ENCODE measurements at places on chromosomes 1 and 21.

- DNase-seq: peak; percentile 36
Measured at GRCh38 chr1:244730153-244730933, 77.4 kb downstream of the DESI2 start.

- no peak for DNase-seq
Measured at GRCh38 chr21:23522751-23523150, 2084.5 kb downstream of the MRPL39 start.

GRCh38 chr1:115764541-115764940 lies 4.0 kb downstream of the CASQ2 start:
- peak; percentile 43 for DNase-seq

DNA sequence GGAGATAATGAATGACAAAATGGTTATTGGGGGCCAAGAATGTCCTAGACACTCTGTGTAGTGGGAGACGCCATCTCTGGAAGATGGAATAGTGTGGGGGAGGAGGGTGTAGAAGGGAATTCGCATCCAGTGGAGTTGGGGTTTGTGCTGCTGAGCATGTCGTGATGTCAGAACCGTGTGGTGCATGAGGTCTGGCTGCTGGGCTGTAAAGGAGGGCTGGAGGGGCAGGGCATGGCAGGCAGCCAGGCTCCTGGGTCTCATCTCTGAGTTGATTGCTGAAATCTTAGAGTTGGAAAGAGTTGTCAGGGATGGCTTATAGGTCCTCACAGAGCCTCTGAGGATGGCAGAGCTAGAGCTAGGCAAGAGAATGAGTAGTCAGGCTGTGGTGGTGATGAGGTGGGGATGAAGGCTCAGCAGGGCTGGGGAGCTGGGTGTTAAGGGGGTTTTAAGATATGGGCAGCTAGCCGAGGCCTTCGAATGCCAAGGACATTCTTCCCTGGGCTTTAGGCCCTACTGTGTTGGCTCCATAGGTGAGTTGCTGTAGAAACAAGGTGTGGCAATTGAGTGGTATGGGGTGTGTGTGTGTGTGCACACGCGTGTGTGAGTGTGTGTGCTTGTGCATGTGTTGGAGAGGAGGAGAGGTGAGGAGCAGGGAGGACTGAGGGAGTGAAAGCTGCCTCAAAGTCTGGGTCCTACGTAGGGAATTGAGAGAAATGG lies 1.9 kb downstream of the PPFIA4 start:
- no peak for DNase-seq

DNA sequence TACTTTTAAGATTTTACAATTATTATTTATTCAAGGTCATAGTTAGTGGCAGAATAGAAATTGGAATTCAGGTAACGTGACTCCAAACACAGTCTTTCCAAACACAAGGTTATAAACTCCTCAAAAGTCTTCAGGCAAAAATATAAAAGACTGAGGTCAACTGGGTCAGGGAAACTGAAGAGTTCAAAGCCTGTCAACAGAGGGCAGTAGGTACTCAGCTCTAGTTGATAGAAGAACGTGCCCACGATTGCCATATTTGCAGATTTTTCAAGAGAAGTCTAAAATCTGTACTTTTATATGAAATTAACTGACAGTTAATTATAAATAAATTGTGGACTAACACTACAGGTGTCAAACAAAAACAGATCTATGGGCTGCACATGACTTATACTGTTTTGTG lies 135.0 kb downstream of the LHX4 start:
- peak; percentile 25 for DNase-seq

GRCh38 chr1:3736131-3736561 lies 16.1 kb upstream of the CCDC27 start:
- DNase-seq: no peak

GRCh38 chr1:206682111-206682510 lies 2.6 kb upstream of the MAPKAPK2 start:
- no peak for DNase-seq

DNA sequence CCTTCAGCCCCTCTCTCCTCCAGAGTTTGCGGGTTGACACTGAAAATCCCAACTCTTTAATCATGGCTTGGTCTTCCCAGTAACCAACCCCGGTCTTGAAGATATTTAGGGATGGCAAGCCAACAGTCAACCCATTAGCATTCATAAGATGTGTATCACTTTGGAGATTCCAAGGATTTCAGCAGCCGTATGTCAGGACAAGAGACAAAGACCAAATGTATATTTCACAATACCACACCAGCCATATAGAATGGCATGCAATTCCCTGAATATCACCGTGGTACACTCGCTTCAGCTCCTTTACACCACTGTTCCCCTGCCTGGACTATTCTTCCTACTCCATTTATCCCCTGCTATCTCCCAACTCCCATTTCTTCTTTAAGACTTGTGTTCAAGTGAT lies 109.2 kb downstream of the CSMD2 start:
- no peak for DNase-seq

DNA sequence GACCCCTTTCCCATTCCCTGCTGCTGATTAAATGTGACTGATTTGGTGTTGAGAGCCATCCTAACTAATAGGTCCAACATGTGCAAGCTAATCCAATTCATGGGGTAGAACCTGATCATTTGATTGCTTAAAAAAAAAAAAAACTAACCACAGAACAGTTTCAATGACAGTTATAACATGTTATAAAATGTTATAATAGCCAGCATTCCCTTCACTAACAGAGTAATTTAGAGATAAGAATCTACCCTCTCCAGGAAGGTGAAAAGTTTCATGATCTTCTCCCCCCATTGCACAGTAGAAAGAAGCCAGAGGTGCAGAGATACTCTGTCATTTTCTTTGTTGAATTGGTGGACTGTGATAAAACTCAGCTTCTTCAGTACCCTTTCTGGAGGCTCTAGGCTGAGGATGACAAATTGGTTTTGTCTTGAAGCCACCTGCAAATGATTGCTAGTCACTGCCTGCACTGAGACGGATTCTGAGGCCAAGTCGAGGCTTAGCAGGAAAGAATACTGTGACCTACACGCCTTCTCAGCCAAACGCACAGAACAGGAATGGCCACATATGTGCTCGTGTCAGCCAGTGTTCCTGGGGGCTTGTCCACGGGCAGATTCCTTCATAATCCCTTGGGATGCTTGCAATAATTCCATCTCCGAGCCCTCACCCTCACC lies 215.7 kb upstream of the IRF2BP2 start:
- DNase-seq: no peak

- no peak for DNase-seq
Measured at GRCh38 chr1:208528578-208529240, 284.5 kb upstream of the PLXNA2 start.

- no peak for DNase-seq
Measured at GRCh38 chr1:235726557-235726956, 77.0 kb upstream of the GNG4 start.

- no peak for DNase-seq
Measured at GRCh38 chr1:21659924-21660326, 9.2 kb downstream of the RAP1GAP start.

DNA sequence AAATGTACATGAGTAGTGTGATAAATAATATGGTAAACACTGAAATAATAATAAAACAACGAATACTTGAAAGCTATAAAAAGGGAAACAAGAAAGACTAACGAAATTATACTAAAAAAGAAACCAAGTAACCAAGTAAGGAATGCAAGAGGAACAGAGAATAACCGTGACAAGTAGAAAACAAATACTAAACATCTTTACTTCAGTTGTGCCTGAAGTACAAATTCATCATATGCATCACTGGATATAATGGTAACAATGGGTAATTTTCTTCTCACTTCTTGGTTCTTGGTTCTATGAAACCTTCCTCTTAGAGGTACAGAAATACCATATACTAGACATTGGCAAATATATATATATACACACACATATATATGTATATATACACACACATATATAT lies 1093.6 kb upstream of the B3GALT2 start:
- DNase-seq: no peak

- peak; percentile 68 for DNase-seq
Measured at GRCh38 chr1:113899111-113899510, 5.5 kb downstream of the AP4B1 start.

GRCh38 chr1:157095091-157095490 lies 4.5 kb downstream of the ETV3L start:
- no peak for DNase-seq

GRCh38 chr1:27605796-27606707 lies 2.1 kb upstream of the AHDC1 start:
- peak; percentile 67 for DNase-seq

DNA sequence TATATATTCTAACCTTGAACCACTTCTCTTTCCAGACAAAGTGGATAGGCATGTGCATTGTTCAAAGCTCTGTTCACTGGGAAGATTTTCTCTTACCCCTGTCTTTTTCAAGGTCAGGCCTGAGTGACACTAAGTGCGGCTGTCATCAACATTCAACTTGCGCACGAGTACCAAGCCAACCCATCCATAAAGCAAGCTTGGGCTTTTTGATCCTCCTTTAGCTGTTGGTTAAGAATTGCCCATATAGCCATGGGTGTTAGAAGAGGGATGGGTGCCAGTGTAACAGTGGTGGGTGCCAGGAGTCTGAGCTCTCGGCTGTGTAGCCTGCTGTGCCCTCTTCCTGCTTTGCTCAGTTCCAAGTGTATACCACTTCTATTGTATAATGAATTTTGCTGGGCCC lies 136.1 kb downstream of the GLUL start:
- no peak for DNase-seq

- DNase-seq: no peak
Measured at GRCh38 chr1:180228648-180229482, 1.2 kb upstream of the LHX4 start.

DNA sequence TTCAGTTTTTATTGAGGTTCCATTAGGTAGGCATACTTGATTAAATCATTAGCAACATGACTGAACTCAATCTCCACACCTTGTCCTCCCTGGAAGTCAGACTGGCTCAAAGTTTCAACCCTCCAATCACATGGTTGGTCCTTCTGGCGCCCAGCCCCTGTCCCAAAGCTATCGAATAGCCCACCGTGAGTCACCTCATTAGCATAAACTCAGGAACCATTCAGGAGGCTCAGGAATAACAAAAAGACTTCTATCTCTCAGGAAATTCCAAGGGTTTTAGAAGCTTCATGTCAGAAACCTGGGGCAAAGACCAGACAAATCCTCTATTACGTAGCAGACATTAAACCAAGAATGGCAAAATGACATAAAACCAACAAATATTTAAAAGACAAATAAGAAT lies 78.6 kb downstream of the RGS2 start:
- DNase-seq: no peak

DNA sequence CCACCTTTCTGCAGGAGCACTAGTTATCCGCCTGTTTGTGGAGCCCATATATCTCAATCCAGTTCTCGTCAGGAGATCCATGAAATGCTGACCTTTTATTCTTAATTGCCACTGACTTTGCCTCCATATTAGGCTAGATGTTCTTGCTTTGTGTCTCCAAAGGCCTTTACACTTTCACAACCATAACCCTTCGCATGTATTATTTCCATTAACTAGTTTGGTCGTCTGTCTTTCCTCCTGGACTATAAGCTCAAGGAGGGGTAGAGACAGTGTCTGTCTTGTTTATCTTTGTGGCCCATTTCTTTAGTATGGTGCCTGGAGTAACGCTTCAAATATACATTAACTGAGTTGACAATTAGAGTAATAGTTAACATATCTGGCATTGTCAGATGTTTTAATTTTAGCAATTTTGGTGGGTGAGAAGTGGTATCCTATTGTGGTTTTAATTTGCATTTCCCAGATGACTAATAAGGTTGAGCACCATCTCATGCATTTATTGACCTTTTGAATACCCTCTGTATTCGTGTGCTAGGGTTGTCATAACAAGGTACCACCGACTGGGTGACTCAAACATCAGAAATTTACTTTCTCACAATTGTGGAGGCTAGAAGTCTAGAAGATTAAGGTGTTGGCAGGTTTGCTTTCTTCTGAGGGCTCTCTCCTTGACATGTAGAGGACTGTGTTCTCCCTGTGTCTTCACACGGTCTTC lies 21.7 kb upstream of the IL12RB2 start:
- peak; percentile 49 for DNase-seq

DNA sequence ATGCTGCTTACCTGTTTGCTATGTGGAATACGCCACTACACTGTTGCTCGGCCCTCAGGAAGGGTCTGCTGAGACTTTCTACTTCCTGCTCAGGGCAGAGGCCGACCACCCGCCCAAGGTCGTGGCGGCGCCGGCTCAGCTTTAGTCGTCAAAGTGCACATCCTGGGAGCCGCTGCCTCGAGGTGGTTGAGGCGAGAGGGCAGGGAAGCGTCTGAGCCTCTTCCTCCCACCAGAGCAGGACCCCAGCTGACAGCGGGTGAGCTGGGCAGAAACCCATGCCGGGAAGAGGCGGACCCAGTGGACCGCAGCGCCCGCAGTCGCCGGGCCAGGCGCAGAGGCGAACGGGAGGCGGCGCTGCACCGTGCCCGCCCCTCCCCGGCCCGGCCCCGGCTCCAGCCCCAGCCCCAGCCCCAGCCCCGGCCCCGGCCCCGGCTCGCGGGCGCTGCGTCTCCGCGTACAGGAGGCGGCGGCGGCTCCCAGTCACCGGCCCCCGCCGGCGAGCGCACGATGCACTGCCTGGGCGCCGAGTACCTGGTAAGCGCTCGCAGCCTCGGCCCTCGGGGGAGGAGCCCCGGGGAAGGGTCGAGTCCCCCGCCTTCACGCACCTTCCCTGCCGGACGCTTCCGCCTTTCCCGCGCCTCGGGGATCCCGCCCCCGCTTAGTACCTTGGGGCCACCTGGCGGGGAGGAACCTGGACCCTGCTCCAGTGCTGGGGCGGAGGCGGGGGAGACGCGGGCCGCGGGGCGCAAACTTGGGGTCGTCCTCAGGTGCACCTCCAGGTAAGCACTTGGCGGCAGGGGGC lies at the start of gene SLC44A3:
SLC44A3 (plus strand) TSS at position 413 of the 802 bp plus-strand sequence; CDS start at position 508, 95 bp downstream.
- DNase-seq: peak; percentile 31

DNA sequence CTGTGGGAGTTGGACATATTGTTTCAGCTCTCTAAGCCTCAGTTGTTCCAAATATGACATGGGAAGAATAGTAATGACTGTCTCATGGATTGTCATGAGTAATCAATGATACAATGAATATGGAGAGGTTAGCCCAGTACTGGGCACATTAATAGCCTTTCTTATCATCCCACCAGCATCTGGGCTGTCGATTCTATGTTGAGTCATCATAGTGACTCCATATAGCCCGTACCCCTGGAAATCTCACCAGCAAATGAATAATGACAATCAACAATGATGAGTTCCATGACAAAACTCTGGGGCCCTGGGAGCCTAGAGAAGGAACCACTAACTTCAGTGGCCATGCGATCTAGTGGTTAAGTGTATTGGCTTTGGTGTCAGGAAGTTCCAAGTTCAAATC lies 39.7 kb upstream of the GJB5 start:
- no peak for DNase-seq

DNA sequence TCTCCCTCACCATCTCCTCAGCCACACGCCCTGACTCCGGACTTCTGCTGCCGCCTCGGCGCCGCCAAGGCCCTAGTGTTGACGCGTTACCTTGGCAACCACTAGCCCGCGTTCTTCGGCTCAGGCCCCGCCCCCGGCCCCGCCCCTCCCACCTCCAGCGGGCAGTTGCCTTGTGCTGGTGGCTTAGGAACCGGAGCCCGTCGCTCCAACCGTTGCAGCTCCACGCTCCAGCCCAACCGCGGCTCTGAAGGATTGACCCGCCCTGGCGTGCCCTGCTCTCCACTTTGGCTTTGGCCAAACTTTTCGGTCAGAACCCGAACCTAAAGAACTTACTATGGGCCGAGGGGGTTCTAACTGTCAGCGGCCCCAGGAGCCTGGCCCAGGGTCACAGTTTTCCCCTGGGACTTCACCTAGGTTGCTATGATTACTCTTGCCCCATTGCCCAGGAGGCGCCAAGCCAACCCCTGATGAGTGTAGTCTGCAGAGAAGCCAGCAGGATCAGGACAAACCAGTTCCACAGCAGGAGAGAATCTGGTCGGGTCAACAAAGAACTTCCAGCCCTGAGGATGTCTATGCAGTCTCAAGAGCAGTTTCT lies at the start of gene CFAP45:
CFAP45 (minus strand) TSS at position 80 of the 595 bp plus-strand sequence; CDS start at position 13, 67 bp downstream.
- no peak for DNase-seq
